ENCODE measurements at places on chromosomes 6 and 20.

DNA sequence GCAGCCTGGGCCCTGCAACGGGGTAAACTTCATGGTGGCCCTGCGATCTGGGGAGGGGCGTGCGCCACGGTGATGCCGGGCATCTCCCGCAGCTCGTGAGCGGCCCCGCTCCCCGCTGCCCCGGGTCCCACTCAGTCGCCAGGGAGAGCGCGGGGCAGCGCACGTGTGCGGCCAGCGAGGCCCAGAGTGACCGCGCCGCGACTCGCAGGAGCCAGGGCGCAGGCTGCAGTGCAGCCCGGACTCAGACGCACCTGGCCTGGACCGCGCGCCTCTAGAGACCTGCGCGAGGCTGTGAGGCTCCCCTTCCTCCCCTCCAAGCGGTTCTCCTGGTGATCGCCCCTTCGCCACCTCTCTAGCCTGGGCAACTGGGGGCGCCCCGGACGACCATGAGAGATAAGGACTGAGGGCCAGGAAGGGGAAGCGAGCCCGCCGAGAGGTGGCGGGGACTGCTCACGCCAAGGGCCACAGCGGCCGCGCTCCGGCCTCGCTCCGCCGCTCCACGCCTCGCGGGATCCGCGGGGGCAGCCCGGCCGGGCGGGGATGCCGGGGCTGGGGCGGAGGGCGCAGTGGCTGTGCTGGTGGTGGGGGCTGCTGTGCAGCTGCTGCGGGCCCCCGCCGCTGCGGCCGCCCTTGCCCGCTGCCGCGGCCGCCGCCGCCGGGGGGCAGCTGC, 652 bp downstream of the BMP6 start:
- DNase-seq: no peak

DNA sequence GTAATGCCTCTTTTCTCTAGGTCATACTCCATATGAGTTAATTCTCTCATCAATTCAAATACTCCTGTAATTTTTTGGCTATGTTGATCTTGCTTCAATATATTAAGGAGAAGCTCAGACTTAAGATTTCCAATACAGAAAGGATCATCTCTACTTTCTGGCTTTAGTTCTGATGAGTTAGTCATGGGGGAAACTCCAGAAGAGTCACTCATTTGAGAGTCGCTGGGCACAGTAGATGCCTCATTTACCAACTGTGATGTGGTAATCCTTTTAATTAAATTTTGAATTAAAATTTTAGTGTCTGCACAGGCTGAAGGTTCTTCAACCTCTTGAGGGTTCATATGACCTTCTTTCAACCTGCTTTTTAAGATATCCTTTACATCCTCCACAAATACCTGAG, 38.5 kb downstream of the DST start:
- no peak for DNase-seq

DNA sequence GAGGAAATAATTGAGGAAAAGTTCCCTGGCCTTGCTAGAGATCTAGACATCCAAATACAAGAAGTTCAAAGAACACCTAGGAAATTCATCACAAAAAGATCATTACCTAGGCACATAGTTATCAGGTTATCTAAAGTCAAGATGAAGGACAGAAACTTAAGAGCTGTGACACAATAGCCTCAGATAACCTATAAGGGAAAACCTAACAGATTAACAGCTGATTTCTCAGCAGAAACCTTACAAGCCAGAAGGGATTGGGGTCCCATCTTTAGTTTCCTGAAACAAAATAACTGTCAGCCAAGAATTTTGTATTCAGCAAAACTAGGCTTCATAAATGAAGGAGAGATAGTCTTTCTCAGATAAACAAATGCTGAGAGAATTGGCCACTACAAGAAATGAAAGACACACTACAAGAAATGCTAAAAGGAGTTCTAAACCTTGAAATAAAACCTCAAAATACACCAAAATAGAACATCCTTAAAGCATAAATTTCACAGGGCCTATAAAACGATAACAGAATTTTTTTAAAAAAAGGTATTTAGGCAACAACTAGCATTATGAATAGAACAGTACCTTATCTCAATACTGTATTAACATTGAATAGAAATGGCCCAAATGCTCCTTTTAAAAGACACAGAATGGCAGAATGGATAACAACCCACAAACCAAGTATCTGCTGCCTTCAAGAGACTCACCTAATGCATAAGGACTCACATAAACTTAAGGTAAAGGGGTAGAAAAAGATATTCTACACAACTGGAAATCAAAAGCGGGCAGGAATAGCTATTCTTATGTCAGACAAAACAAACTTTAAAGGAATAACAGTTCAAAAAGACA, 9.7 kb downstream of the RNGTT start:
- no peak for DNase-seq

GRCh38 chr6:29853245-29853644, 25.6 kb downstream of the HLA-G start:
- no peak for DNase-seq

DNA sequence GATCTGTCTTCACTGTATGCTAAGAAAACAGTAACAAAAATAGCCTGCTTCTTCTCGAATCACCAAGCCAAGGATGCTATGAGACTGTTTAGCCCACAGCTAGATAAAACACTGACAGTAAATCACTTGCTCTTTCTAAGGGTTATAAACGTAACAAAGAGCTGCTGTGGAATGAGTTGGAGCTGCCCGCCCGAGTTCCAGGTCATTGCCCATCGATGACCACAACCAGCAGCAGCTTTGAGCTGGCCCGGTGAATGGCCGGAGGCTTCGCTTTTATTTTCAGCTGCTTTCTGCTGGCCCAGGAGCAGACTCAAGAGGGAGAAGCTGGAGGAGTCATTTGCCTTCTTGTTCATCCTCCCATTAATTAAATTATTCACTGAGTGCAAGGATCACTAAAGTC, 82.2 kb upstream of the CDH4 start:
- no peak for DNase-seq

GRCh38 chr6:144449911-144450597, 164.9 kb downstream of the UTRN start:
- no peak for DNase-seq

DNA sequence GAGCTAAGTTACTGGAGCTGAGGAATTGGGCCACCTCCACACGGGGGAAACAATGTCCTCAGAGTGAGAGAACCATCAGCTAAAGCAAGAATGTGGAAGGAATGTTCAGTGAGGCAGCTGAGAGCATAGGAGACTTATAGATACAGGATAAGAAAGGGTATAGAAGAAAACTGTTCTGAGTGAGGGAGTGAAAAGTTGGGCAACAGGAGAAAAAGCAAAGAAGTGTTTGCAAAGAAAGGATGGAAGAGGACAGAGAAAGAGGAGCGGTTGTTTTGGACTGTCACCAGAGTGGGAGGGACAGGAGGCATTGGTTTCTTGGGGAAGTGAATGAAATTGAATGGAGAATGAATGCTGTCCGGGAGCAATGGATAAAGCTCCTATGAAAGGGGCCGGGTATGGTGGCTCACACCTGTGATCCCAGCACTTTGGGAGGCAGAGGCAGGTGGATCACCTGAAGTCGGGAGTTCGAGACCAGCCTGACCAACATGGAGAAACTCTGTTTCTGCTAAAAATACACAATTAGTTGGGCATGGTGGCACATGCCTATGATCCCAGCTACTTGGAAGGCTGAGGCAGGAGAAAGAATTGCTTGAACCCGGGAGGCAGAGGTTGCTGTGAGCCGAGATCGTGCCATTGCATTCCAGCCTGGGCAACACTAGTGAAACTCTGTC, 296.5 kb downstream of the ADGB start:
- no peak for DNase-seq

GRCh38 chr6:148747145-148747470, 278 bp downstream of the UST start:
- DNase-seq: peak; percentile 78

DNA sequence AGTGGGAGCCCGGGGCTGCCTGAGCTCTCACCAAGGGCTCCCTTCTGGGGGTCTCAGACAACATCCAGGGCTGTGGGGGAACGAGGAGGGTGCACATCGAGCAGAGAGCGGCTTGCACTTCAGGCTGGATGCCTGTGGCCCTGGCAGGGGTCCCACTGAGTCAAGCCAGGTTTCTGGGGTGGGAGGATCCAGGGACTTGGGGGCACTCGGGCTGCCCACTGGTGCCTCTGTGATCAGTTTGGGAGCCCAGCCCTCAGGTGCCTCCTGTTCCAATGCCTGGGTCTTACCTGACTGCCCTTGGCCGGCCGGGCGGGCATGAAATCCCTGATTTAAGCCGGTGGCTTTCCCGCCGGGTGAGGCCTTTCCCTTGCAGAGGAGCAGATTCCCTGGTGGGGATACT, 470 bp downstream of the COL20A1 start:
- DNase-seq: no peak

- no peak for DNase-seq
Observed at GRCh38 chr20:13794667-13795066, 9.8 kb downstream of the NDUFAF5 start.

DNA sequence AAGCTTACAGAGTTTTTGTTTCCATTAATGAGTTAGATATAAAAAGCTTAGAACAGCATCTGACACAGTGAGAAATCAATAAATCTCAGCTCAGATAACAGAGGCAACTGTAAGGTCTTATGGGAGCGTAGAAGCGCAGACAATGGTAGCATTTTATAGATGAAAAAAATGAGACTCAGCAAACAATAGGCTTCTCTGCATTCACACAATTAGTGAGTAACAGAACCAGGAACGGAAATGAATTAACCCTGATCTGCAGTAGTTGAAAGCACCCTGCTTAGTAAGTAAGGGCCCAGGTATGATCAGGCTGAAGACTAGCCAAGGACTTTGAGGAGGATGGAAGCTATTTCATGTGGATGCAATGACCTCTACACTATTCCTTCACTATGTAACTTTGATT, 147.2 kb upstream of the EYA4 start:
- DNase-seq: no peak

- no peak for DNase-seq
Observed at GRCh38 chr6:159066483-159066882, 21.7 kb upstream of the TAGAP start.

GRCh38 chr6:122676146-122676545, 65.9 kb downstream of the PKIB start:
- no peak for DNase-seq

DNA sequence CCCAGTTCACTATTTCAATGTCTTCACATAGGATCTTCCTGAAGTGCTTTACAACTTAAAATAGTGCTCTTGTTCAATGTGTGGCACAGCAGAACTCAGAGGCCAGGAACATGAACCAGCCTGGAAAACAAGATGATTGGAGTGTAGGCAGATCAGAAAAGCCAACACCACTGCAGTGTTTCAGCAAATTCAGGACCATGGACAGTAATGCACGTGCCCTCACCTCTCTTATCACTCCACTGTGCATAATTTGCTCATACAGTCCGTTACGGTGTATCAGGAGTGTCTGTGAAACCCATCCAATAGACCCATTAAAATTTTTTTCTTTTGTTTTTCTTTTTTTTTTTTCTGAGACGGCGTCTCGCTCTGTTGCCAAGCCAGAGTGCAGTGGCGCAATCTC, 27.6 kb upstream of the HACE1 start:
- no peak for DNase-seq

DNA sequence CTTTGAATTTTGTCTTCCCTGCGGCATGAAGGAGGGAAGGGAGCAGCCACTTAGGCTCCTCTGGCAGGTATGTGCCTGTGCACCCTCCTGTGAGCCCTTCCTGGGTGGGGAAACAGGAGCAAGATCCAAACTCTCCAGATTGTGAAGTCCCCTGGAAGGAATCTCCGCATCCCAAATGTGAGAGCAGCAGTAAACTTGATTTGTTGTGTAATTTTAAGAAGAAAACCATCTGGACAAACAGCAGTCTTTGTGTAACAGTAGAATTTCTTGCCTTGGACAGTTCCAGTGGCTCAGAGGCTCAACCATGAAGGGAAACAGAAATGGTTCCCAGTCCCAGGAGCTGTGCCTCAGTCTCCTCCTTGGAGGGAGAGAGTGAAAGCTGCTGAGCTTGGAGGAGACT, 39.7 kb downstream of the CDH26 start:
- DNase-seq: no peak

- DNase-seq: no peak
Observed at GRCh38 chr20:48544402-48545339, 283.1 kb downstream of the PREX1 start.

DNA sequence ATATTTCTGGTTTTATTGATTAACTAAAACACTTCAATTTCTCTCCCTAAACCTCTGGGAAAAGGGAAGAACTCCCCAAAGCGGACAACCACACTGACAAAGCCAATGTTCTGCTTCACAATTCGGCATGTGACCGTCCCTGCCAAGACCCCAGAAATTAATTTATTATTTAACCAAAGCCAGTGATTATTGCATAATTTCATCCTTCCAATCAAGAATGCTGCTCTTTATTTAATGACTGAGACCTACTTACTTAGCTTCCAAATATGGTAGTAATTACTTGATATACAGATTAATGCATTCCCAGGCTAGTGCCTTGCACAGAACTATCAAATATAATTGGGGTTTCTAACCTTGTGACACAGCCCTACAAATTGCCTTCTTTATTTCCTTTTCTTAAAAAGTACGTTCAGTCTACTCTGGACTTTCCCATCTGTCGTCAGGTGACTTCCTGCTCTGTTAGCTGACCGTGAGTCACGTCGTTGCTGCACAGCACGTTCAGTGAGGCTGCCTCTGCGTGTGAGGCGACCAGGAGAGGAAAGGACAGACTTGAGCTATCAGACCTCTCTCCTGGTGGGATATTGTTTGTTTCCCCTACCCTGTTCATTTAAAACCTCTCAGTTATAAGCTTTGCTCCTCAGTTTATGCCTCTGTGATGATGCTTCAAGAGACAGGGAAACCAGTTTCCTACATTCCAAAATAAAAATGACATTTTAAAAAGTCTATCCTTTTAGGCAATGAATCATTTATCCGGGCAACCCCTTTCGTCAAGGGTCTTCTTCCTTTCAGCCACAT, 55.7 kb upstream of the TNFAIP3 start:
- DNase-seq: peak; percentile 8

DNA sequence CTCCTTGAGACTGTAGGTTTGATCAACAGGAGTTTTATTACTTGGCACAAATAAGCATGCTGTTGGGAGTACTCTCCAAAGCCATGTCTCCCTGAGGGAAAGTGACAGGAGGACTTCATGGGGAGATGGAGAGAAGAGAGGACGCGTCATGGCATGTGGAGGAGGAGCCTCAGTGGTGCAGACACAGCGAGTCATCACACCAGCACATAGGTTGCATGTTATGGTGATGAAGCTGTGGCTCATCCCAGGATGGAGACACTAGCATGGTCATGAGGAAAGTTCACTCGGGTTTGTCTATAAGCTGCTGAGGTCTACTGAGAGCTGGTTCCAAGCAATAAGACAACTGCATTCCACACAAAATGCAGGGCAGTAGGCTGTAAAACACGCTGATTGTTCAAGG, 13.2 kb upstream of the SSTR4 start:
- no peak for DNase-seq

Measured in C1 segment of cervical spinal cord (tissue), 14 donors.